ENCODE measurements at places on chromosomes 1 and 21.
A peak's percentile ranks its signal among the peaks of the same experiment; 100 is the strongest.

GRCh38 chr1:212655668-212656440 is 43.8 kb downstream of the BATF3 start:
- no peak for DNase-seq

DNA sequence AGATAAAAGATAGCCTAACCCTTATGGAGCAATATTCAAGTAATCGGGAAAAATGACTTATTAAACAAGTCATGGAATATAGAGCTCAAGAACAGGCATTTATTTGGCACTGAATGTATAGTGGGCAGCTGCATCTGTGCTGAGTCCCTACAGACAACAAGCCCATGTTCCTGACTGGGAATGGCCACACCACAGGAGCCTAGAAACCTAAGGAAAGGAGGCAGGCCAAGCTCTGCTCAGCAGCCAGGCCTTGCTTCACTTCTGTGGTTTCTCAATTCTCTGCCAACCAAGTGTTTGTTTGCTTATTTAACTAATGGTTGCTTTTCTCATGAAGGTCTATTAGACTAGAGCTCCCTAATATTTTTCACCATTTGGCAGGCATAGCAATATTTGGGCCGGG is 21.5 kb downstream of the AK2 start:
- no peak for DNase-seq

- peak; percentile 74 for DNase-seq
These were observed 14.0 kb upstream of the THEMIS2 start for GRCh38 chr1:27858072-27858948.

DNA sequence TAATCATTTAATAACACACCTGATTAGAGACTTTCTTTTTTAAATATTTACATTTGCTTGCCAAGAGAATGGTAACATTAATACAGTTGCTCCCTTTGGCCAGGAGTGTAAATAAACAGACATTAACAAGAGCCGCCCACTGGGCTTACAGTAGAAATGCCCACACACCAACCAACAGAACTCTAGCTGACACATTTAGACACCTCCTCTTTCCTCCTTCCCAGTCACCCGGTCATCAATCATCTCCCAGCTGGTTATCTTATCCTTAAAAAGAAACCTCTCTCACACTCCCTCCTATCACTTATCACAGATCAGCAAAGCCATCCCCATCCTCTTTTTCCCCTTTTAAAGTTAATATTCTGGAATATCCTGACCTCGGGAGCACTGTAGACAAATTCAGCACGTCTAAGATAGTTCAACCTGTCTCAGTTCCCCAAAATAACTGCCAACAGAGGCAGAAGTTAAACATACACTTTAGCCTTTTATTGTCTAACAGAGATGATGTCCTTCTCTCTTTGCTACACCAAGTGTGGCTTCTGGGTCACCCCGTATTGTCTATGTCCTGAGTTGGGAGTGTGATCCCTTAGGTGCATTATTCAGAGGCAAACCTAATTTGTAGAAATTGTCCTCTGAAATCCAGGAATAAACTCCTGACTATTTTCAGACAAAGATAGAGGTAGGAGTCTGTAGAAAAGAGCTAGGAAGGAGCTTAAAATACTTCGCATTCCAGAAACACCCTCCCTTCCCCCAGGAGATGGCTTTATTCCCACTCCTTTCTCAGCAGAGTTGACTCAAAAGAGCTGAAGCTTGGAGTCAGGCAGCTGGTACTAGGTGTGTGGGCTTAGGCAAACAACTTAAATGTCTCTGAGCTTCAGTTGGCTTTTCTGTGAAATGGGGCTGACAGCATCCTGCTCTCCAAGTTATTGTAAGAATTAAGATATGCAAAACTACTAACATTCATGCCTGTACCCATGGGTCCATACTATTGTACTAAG is 8.8 kb downstream of the MYCL start:
- no peak for DNase-seq

- DNase-seq: no peak
These were observed 48.2 kb downstream of the UBE2T start for GRCh38 chr1:202293569-202293968.

GRCh38 chr1:150273311-150273710 is 721 bp downstream of the C1orf54 start:
- DNase-seq: no peak

DNA sequence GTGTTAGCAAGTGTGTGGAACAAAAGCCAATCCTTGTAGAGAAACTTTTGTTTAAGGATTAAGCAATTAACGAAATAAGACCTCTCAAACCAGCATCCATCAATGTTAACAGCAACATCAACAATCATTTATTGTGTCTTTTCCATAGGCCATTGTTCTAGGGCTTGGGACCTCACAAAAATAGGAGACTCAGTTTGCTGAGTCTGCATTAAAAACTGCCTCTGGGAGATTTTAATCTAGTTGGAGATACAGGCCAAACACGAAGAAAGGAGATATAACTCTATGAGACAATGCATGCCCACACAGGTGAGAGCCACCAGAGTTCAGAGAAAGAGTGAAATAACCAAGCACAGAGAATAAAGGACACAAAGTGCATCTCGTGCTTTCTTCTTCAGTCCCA is 14.4 kb upstream of the SELP start:
- DNase-seq: no peak

GRCh38 chr21:14116080-14116481 is 94.7 kb downstream of the LIPI start:
- no peak for DNase-seq

- no peak for DNase-seq
These were observed 3.4 kb downstream of the DHRS3 start for GRCh38 chr1:12614402-12615158.

DNA sequence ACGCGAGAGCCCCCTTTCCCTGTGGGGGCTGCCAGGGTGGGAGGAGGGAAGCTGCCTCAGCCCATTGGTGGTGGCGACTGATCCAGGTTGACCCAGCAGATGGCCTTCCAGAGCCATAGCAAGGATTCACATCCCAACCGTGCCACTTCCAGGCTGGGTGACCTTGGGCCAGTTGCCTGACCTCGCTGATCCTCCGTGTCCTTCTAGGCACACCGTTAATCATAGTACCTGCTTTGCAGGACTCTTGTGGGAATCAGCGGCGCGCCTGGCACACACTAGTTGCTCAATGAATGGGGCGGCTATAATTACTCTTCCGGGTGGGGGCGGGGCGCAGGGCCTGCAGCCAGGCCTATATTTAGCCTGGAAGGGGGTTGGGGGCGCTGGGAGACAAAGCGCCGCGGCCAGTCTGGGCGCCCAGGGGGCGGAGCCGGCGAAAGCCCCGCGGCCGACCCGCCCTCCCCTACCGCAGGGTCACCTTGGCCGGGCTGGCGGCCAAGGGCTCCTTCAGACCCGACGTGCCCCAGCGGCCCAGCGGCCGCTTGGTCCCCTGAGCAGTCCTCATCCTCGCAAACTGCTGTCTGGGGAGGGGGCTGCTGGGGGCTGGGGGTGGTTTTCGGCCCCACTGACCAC is 5.1 kb downstream of the HSPB7 start:
- peak; percentile 11 for DNase-seq

GRCh38 chr1:113937146-113937545 is 8.0 kb downstream of the HIPK1 start:
- no peak for DNase-seq

DNA sequence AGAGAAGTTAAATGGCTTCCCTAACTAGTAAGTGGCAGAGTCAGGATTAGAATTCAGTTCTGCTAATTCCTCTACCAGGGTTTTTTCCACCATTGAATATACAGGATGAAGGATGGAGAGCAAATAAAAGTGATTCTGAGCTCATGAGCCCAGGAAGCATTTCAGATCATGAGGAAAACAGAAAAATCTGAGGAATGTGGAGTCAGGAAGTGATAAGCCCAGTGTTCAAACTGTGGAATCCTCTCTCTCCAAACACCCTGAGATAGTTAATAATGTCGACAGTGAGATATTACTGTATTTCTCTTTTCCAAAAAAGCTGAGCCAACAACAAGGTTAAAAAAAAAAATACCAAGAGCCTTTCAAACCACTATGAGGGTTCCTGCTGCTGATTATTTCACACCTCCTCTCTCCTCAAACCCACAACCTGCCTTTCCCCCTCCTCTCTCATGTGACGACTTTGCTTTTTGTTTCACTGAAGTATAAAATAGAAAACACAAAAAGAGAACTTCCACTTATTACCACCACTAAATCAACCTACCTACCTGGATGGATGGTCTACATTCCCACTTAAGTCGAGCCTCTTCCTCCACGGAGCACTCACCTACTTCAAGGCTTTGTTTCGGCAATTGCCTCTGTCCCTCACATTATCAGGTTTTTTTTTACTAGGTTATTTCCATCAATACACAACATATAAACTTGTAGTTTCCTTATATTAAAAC is 8.9 kb downstream of the SLAMF1 start:
- no peak for DNase-seq
